ENCODE measurements at places on chromosomes 1 and 21. TPM values are rescaled to one million over a fixed set of nuclear protein-coding genes. Genes with fewer than 3 reads are reported as not detected.

DNA sequence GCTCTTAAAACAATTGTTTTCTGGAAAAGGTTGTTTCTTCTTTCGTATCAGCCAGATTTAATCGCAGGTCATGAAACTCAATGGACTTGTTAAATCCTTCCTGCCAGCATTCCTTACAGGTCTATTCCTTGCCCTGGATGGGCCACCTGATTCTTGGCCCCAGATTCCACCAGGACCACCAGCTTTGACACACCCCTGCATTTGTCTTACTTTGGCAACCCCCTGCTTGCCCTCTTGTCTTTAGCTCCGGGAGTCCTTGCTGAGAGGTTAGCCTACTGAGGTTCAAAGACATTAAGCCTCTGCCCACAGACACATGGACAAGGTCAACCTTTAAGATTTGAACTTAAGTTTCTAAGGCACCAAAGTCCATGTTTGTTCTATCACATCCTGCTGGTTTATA is 27.1 kb upstream of the DAB1 start:
- no peak for DNase-seq
- no peaks in the 10 kb centered on the region for H3K27me3 ChIP-seq

GRCh38 chr1:94611681-94612475 is 70.3 kb upstream of the F3 start:
- H3K27me3 ChIP-seq = no peaks in the 10 kb centered on the region
- H3K4me3 ChIP-seq = no peak overlapping the region
- H3K27ac ChIP-seq = no peak overlapping the region
- no peaks in the 10 kb centered on the region for H3K4me1 ChIP-seq
- no peak for DNase-seq

The ATP1A2 gene
- 281 TPM for total RNA-seq

The ALPL gene
- 10.5 TPM for total RNA-seq

DNA sequence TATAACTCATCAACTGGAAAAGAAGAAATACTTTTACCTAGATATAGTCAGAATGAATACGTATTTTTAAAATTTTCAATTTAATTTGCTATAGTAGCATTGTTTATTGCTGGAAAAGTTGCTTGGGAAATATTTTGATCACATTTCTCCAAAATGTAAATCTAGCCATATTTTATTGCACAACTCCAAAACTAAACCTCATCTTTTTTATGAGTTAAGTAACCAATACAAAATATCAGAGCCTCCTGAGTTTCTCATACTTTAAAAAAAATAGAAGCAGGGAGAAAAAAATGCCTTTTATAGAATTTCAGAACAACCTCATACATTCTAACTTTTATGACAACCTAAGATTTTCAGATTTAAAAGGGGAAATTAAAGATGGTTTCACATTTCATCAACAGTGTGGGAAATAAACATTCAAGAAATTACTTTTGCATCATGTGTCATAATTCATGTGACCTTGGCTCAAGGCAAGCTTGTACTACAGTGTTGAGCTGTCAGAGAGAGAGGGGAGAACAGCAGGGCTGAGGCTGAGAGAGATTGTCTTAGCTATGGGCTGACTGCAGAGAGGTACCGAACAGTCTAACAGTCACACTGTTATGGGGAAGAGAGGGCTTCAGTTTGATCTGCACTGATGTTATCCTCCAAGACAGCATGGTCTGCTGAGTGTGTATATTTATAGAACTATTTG is 519.0 kb downstream of the LTN1 start:
- no peaks in the 10 kb centered on the region for H3K36me3 ChIP-seq
- no peak overlapping the region for H3K27ac ChIP-seq
- H3K4me1 ChIP-seq = no peaks in the 10 kb centered on the region
- H3K4me3 ChIP-seq = no peak overlapping the region
- no peak for DNase-seq
- no peaks in the 10 kb centered on the region for H3K27me3 ChIP-seq

The LMX1A gene
- 0.40 TPM for total RNA-seq

DNA sequence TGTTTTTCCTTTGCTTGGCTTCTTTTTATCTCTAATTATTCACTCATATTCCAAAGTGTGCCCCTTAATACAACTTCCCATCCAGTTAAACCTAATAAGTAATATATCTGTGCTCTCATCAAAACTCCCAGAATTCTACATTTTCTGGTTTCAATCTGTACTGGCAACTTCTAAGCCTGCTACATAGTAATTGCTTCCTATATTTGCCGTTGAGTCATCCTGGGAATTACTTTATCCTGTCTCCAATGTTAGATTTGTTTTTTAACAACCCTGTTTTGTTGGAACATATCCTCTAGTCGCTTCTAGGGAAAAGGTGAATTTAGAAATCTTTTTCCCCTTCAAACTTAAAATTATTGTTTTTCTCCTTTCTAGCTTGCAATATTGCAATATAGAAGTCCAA is 620.5 kb upstream of the PKN2 start:
- no peaks in the 10 kb centered on the region for H3K27me3 ChIP-seq
- no peak for DNase-seq
- no peaks in the 10 kb centered on the region for H3K4me1 ChIP-seq
- H3K4me3 ChIP-seq = no peak overlapping the region

DNA sequence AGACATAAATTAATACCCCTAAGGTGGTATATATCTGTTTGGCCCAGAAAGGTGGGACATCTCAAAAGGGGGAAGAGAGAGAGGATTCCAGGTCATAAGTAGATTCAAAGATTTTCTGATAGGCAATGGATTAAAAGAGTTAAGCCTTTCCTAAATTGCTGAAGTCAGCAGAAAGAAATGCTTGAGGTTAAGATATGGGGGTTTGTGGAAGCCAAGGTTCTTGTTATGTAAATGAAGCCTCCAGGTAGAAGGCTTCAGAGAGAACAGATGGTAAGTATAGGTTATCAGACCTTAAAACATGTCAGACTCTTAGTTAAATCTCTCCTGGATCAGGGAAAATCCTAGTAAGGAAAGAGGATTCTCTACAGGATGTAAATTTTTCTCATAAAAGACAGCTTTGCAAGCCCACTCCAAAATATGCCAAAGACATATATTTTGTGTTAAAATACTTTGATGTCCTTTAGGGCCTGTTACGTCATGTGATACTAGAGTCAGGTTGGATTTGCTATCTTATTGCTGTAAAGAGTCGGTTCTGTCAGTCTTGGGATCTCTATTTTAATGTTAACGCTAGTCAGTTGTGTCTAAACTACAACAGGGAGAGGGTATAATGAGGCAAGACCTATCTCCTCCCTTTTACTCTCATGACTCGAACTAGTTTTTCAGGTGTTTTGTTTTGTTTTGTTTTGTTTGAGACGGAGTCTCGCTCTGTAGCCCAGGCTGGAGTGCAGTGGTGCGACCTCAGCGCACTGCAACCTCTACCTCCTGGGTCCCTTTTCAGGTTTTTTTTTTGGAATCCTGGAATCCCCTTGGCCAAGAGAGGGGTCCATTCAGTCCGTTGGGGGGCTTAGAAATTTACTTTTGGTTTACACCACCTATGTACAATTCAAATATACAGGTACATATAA is 30.6 kb downstream of the RGS2 start:
- no peak for DNase-seq
- H3K4me1 ChIP-seq = no peaks in the 10 kb centered on the region
- H3K4me3 ChIP-seq = no peak overlapping the region

- H3K36me3 ChIP-seq = no peaks in the 10 kb centered on the region
- no peak overlapping the region for H3K27ac ChIP-seq
- H3K4me1 ChIP-seq = peaks cover 32% of the 10 kb centered on the region
Measured at GRCh38 chr1:7704214-7705047, 66.7 kb upstream of the VAMP3 start.

DNA sequence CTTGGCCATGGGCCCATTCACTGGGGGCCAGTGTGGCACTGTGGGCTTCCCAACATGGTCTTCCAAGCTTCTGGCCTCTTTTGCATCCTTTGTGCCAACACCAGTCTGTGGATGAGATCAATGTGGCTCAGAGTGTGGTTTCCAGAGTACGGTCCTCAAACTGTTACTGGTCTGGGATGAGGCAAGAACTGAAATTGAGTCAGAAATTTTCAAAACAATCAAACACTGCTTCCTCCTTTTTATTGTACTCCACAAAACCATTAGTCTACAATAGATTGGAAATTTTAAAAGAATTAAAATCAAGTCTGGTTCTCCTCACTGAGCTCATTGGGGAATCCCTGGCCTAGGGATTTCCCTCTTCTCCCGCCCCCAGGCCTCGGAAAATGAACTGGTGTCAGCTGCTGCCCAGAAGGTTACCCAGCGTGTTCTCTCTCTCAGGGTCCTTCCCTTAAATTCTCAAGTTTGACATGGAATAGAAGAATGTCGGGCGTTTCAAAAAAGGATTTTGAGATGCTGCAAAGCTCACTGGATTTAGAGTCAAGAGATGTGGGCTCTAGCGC is 222.0 kb downstream of the SDCCAG8 start:
- no peak overlapping the region for H3K27ac ChIP-seq
- H3K4me1 ChIP-seq = peaks cover 33% of the 10 kb centered on the region
- H3K27me3 ChIP-seq = no peaks in the 10 kb centered on the region

GRCh38 chr1:172005856-172006255 is 164.6 kb downstream of the DNM3 start:
- no peak overlapping the region for H3K27ac ChIP-seq
- H3K27me3 ChIP-seq = no peaks in the 10 kb centered on the region
- no peaks in the 10 kb centered on the region for H3K4me1 ChIP-seq
- DNase-seq = no peak

- peaks cover 7% of the 10 kb centered on the region for H3K4me1 ChIP-seq
- H3K27ac ChIP-seq = no peak overlapping the region
- no peak for DNase-seq
- H3K27me3 ChIP-seq = no peaks in the 10 kb centered on the region
- H3K4me3 ChIP-seq = no peak overlapping the region
Measured at GRCh38 chr1:112686835-112687234, 12.4 kb downstream of the MOV10 start.

DNA sequence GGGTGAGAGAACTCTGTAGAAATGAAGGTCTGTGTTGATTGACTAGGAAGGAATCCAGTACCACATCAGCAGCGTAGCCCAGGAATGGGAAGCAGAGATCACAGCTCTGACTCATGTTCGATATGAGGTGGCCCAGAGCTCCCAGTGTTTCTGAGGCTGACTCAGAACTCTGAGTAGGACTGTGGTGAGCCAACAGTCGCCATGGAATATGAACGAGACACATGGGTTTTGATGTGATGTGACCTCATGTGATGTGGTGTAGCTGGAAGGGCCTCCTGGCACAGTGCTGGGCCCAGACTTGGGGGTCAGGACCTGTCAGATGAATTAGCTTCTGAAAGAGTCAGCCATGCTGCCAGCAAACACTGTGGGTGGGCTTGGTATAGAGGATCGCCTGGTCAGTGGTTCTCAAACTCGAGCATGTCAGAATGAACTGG is 237.0 kb downstream of the MRPL39 start:
- H3K36me3 ChIP-seq = no peaks in the 10 kb centered on the region
- no peak overlapping the region for H3K4me3 ChIP-seq
- H3K27me3 ChIP-seq = no peaks in the 10 kb centered on the region
- DNase-seq = no peak

Measured in spinal cord (tissue), 10 donors.